Ureter (tissue), 1 donor: ENCODE measurements at places on chromosomes 5 and 9. TPM values are rescaled to one million over a fixed set of nuclear protein-coding genes. Genes with fewer than 3 reads are reported as not detected.

GRCh38 chr9:137317021-137317717, 15.1 kb upstream of the NRARP start:
- peak; percentile 39 for DNase-seq

DNA sequence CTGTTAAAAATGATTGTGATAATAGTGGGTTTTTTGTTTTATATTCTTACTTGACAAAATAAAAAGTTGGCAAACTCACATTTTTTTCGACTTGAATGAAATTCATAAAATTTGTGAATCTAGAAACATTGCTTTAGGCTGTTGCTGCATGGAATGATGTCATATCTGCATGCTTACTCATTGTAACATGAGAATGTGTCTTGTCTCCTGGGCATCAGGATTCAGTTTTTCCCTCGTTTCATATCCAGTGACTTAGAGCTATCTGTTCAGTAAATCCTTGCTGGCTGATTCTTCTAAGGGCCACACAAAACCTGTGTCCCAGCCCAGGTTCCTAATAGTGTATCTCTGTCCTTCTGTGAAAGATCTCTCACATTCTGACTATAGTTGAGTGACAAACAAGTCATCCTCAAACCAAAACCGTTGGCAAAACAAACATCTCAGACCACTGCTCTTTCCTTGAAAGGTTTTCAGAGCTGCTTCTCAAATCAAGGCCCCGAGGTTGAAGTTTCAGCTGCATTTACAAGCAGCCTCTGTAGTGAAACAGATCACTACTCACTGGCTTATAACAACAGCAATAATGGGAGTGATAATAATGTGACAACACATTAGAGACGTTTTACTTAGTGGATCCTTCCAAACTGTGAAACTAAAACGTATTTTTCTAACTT, 95.0 kb downstream of the NPR3 start:
- no peak for DNase-seq

DNA sequence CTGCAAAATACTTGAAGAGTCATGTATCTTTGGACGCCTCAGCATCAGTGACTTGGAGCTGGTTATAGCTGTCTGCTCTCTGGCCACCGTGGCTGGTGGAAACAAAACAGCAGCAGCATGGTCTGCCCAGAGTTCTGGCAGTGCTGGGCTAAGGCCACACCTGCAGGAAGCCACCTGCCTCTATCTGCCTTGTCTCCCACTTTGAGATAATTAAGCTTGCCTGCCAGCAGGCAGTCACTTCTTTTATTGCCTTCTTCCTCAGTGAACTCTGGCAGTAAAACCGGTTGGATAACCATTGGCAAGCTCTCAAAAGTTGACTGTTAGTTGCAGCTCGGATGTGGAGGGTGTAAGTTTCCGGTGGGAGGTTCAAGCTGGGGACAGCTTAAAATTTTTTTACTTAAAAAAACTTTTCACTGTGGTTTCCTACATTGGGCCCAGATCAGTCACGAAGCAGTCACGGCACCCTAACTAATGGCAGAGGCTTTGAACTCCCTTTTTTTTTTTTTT, 4.9 kb downstream of the SMIM3 start:
- peak; percentile 89 for DNase-seq

Gene RNF20
- total RNA-seq = 41.4 TPM

Gene CCDC192
- 1.2 TPM for total RNA-seq
